HuH-7 (cell line): ENCODE measurements at places on chromosomes 16 and 17.
A peak's percentile ranks its signal among the peaks of the same experiment; 100 is the strongest.

GRCh38 chr16:80300876-80301275 is 239.9 kb upstream of the DYNLRB2 start:
- DNase-seq = no peak

GRCh38 chr17:55340686-55341085 is 75.9 kb downstream of the HLF start:
- DNase-seq = no peak

DNA sequence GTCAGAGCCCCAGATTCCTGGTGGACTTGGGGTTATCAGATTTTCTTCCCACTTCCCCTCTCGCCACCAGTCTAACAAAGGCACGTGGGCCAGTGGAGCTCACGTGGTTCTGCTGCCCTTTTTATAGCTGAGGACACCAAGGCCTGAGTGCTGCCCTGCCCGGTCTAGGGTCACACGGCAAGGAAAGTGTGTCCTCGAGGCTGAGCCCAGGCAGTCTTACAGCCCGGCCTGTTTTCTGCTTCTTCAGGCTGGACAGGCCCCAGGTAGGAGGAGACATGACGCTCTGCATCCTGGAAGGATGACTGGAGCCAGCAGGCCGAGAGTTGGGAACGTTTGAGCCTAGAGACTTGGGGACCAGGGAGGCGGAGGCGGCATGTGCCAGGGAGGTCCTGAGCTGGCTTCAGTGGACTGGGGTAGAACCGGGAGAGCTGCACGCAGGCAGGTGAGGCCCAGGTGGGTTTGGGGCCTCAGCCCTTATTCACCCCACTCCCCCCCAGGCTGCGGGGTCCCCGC is 3.5 kb downstream of the CTRB1 start:
- no peak for DNase-seq

DNA sequence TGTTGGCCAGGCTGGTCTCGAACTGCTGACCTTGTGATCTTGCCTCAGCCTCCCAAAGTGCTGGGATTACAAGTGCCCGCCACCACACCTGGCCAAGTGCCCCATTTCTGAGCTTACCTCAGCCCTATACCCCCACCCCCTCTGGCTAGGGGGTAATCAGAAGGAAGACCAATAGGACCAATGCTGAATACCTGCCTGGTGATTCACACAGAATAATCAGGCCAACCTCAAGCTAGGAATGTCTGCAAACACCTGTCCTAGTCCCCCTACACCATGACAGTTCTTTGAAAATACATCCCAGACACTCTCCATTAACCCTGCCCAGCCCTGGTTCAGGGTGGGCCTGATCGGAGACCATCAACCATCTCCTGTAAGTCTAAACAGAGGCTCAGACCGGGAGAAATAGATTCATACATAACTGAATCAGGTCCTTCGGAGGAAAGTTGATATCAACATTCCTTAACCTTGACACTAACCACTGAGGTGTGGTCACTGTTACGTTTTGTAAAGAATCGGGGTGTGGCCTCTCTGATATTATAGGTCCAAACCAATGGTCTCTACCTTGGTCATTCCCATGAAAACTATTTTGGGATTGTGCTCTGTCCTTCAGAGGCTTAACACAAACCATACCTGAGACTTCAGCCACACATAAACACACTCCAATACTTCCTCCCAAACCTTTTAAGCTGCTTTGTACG is 130.8 kb downstream of the GAS7 start:
- DNase-seq = no peak

GRCh38 chr17:50150354-50151040 is at the start of gene PPP1R9B:
PPP1R9B (minus strand) TSS chr17:50150677; CDS start chr17:50150513, 164 bp downstream.
- no peak for DNase-seq

- no peak for DNase-seq
Observed at GRCh38 chr16:65116216-65116615, 5.6 kb downstream of the CDH11 start.

DNA sequence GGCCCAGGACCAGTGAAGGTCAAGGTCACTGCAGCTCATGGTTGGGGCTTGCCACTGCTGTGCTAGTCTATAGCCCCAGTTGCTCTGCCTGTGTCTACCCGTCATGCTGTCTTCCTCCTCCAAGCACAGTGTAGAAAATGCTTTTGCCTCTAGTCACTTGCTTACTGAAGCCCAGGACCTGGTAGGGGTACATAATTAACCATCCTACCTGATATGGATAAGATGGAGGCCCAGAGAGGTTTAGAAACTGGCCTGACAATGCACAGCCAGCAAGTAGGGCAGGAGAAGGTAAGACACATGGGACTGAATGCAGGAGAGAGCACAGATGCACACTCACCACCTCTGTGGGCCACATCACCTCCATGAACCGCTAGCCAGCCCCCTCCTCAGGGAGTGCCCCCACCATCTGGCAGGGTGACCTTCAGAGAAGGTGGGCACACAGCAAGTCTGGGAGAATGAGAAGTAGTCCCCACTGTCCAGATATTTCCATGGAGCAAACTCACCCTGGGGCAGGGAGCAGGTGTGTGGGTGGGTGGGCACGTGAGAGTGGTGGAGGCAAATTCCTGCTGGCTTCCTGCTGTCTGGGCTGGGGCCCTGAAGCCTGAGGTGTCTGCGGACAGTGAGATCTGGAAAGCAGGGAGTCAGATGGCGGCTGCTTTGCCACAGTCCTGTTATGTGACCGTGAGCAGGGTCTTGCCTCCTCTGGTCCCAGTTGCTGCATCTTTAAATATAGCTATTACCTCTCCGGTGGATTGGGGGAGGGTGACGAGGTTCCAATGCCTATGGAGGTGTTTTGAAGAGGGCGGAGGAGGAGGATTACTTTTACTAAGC is 1.0 kb downstream of the CX3CL1 start:
- no peak for DNase-seq

DNA sequence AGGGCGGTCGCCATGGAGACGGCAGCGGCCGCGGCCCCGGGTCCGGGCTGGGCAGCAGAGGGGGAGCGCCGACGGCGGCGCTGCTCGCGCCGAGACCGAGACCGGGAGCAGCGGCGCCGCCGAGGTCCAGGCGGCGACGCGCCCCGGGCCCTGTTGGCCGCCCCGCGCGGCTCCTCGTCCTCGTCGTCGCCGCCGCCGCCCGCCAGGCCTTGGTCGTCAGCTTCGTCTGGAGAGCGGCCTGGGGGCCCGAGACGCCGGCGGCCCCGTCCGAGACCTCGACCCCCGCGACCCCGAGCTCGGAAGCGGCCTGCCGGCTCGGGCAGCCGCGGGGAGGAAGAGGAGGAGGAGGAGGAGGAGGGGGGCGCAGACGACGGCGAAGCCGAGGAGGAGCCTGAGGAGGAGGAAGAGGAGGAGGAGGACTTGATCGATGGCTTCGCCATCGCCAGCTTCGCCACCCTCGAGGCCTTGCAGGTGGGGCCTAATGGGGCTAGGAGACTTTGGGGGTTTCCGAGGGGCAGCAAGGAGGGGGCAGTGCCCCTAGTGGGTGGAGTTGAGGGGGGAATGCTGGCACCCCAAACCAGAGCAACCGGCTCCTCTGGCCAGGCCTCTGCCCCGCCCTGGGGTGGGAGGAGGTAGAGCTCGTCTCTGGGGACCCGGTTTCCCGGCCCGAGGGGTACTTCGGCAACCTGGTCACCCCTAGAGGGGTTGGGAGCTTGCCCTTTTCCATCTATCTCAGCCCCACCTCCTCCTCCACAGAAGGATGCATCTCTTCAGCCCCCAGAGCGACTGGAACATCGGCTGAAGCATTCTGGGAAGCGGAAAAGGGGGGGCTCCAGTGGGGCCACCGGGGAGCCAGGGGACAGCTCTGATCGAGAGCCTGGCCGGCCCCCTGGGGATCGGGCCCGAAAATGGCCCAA is 1.5 kb downstream of the FBRS start:
- DNase-seq = peak; percentile 36
